Jurkat, Clone E6-1 (cell line): ENCODE measurements at places on chromosomes 5 and 9.

GRCh38 chr5:140037012-140037411, 6.1 kb downstream of the NRG2 start:
- no peak for DNase-seq

- DNase-seq = no peak
Measured at GRCh38 chr5:132266836-132267160, 9.3 kb downstream of the PDLIM4 start.

GRCh38 chr9:33346564-33346963, 55.8 kb downstream of the AQP7 start:
- no peak for DNase-seq

DNA sequence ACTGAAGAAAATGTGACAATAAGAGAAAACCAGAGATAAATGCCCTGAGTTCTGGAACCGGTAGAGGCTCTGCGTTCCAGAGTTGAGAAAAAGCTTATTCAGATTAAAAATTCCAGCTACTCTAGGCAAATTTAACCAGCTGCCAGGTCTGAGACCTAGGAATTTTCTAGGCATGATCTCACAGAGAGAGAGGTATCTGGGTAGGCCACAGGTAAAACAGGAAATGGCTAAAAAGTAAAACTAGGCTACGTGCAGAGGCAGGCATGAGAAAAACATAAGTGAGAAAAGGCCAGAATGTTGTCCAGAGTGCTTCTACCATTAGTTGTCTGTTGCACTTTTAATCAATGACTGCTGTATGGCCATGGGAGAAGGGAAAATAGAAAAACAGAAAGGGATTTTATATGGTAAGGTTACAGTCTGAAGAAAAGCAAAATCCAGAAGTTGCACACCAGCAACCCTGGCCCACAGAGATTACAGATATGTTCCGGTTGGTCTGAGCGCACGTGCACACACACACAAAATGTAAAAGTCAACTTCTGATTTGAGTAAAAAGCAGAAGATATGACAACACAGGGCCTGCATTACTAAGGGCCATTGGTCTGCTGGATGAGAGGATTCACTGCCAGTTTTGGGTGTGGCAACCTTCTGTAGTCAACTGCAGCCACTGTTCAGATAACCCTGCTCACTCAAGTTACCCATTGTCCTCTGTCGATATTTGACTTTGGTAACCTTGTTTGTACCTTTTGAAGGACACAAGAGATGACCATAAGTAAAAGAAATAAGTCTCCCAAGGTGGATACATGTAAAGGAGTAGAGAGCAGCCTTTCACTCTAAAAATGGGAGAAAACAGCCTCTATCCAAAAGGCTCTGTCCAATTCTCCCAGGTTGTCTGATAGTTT, 266.0 kb downstream of the DTWD2 start:
- DNase-seq = no peak

- no peak for DNase-seq
Measured at GRCh38 chr9:114382699-114383520, 4.9 kb downstream of the AKNA start.

DNA sequence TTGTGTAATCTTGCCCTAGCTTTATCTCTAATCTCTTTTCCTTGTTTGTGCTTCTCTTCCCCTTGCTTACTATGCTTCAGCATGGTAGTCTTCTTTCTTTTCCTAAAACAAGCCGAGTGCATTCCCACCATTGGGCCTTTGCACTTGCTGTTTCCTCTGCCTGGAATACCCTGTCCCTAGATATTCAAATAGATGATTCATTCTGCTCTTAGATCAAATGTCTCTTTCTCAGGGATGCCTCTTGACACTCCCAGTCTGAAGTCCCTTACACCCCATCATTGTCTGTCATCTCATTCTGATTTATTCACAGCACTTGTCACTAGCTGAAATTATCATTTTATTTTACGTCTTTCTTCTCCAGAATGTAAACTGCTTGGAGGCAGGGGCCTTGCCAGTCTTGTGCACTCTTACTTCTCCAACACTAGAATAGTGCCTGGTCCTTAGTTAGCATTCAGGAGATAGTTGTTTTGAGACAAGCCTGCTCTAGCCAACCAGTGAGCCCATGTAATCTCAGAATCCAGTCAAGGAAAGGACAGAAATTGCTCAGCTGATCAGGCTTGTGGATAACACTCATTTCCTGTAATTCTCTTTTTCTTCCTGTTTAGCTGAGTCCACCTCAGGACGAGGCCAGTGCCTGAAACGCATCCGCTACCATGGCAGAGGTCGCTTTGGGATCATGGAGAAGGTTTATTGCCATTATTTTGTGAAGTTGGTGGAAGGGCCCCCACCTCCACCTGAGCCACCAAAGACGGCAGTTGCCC, 25.4 kb downstream of the MRPL22 start:
- no peak for DNase-seq
